ENCODE measurements at places on chromosomes 12 and 14.

DNA sequence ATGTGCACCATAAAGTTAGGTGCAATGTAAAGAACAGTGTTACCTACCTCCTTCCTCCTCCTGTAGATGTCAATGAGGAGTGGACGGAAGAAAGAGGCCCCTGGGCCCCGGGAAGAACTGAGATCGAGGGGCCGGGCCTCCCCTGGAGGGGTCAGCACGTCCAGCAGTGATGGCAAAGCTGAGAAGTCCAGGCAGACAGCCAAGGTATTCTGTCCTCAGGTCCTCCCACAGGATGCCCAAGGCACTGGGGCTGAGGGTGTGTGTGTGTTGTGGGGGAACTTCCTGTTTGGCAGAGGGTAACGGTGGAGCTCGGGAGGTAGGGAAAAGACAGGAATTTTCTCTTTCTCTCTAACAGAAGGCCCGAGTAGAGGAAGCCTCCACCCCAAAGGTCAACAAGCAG lies 6.4 kb downstream of the ATN1 start:
- DNase-seq = no peak

GRCh38 chr14:103141117-103141796 lies 18.0 kb downstream of the TNFAIP2 start:
- DNase-seq = no peak

DNA sequence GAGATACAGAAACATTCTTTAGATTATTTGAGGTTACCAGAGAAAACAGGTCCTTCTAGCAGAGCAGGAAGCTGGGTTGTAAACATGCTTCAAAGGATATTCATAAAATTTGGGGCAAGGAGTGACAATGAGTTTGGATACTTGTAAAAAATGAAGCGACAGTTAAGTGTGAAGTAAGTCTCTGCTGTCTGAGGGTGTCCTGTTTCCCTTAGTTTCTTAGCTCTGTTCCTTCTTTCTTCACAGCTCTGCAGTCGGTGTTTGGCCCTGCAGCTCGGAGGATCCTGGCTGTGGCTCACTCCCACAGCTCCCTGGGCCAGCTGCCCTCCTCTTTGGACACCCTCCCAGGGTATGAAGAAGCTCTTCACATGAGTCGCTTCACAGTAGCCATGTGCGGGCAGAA lies 10.8 kb downstream of the TMEM52B start:
- DNase-seq = no peak

- DNase-seq = no peak
Measured at GRCh38 chr12:45839917-45840316, 110.4 kb downstream of the ARID2 start.

DNA sequence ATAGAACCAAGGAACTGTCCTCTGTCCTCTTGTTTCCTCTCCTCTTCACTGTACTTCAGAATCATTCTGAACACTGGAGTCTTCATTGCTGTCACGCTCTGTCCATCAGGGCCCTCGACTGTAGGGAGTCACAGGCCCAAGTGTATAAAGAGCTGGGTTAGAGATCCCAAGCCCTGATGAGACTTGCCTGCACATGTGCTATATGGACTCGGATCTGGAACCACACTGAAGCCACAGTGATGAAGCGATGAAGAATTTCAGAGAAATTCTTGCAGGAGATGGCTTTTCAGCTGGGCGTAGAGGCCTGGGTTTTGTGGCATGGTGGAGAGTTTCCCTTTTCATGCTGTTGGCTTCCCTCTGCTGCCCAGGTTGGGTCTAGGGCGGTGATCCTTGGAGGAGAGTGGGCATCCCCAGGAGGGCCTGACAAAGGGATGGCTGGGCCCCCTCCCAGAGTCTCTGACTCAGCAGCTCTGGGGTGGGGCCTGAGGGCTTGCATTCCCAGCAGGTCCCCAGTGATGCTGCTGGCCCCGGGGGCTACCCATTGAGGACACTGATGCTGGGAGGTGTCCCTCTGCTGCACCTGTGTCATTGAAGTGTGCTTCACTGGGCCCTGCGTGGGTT lies 39.6 kb upstream of the YY1 start:
- DNase-seq = no peak

DNA sequence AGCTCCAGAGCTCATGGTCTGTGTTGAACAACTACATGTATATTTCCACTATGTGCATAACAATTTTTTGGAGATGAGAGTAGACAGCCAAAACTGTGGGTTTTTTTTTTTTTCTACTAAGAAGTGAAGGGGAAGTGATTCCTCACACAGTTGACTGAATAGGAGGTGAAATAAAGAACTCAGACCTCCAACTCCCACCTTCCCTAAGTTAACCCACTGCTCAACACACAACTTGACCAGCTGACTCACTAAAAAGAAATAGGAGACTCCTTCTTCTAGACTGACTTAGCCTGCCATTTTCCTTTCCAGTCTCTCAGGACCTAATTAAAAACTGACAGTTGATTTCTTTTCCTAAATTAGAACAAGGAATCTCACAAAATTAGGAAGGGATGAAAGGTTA lies 1.7 kb downstream of the M6PR start:
- no peak for DNase-seq

- DNase-seq = no peak
Measured at GRCh38 chr12:26187014-26187798, 8.2 kb upstream of the SSPN start.

- no peak for DNase-seq
Measured at GRCh38 chr14:67187826-67188225, 1.4 kb upstream of the GARIN2 start.

GRCh38 chr12:56520506-56520905 lies 1.1 kb upstream of the RBMS2 start:
- DNase-seq = no peak

GRCh38 chr14:95127531-95127911 lies 29.8 kb downstream of the DICER1 start:
- no peak for DNase-seq

DNA sequence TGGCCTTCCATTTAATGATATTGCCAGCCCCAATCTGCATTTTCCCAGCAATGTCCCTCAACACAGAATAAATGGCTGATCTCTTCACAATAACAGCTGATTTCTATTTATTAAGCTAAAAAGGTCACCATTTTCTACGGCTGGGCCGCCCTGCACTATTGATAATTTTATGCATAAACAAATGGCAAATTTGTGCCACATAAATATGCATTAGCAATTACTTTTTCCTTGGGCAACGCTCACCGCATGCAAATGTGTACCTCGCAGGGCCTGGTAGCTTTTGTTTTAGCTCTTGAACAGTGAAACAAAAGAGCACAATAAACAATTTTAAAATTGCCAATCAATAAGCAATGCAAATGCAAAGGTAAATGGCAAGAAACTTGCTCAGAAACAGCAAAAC lies 331.9 kb upstream of the SOX5 start:
- no peak for DNase-seq

DNA sequence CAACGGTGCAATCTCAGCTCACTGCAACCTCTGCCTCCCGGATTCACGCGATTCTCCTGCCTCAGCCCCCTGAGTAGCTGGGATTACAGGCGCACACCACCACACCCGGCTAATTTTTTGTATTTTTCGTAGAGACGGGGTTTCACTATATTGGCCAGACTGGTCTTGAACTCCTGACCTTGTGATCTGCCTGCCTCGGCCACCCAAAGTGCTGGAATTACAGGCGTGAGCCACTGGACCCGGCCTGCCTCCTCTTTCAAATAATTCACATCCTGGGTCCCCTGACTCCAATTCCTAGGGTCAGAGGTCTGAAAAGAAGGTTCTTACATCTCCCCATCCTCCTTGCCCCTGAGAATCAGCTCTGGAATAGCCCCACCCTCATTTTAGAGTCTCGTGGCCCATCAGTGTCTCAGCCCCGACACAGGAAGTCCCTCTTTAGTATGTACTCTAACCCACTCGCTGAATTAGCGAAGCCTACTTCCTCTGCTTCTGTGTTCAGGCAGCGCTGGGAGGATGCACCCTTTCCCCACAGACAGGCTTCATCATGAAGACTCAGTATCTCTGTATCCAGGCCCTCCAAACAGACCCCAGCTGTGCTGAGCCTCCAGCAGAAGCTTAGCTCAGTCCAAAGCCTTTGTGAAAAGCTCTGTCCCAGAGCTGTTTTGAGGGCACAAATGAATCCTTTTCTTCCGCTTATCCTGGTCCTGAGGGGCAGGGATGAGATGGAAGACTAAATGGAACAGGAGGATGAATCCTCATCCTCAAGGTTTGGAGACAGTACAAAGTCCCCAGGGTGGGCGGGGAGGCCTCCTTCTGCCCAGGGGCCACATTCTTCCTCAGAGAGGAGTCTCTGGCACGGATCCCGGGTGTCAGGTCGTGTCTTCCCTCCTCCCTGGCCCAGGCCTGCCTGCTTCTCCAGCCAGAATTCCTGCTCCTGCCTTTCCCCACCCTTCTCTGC lies 3.5 kb downstream of the LPAR5 start:
- no peak for DNase-seq

- DNase-seq = no peak
Measured at GRCh38 chr12:82600379-82600778, 86.3 kb upstream of the TMTC2 start.

- no peak for DNase-seq
Measured at GRCh38 chr12:15525441-15525840, 203.1 kb downstream of the PTPRO start.

- no peak for DNase-seq
Measured at GRCh38 chr12:12481631-12482030, 81.0 kb downstream of the DUSP16 start.

DNA sequence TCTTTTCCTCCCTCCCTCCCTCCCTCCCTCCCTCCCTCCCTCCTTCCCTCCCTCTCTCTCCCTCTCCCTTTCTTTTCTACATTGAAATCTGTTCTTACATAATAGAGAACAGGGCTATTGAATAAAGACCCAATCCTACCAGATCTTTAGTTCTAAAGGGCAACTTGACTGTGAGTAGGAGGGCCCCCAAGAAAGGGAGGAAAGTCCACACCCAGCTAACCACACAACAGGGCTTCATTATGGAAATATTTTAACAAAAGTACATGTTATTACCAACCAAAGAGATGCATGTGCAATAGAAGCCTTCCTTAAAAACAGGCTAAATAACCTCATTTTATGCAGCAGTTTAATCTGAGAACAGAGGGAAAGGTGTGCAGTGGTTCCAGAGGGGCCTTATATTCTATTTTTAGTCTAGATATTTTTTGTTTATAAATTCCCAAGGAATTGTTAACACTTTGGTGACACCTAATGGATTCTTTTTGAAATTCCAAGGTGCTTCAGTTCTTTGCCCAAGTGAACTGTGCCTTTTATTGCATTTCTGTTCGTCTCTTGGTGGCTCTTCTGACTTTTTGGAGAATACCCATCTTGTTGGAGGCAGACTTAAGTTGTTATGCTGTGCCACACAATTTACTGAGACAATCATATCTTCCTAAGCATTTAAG lies 63.0 kb downstream of the GNS start:
- no peak for DNase-seq

DNA sequence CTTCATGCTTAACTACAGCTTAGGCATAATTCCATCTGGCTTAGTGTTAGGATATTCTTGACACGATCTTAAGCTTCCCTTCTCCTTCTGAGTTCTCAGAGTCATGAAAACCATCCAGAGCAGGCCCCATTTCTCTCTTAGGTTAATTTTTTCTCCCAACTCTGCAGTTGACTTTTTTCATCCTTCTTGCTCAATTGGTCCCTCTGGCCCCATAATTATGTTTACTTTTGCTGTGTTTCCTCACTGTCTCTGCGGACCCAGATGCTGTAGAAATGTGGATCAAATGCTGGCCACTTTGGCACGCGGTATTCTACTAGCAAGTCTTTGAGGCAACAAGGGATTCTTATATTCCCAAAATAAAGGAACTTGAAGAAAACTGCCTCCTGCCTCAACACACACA lies 9.5 kb downstream of the TMEM132C start:
- DNase-seq = no peak

DNA sequence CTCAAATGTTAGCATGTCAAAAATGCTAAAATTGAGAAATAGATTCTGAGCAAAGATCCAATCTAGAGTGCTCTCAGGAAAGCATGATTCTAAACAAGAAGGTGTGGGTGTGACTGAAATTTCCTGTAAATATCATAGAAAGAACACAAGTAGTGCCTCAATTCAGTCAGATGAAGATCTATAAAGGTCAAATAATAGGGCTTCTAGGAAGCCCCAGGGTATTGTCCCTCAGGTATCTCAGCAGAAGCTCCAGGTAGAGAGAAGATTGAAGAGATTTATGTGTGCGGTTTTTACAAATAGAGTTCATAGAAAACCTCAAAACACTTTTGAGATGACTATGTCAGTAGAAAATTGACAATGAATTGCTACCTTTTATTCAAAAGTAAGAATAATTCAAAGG lies 13.0 kb downstream of the KLRD1 start:
- no peak for DNase-seq

DNA sequence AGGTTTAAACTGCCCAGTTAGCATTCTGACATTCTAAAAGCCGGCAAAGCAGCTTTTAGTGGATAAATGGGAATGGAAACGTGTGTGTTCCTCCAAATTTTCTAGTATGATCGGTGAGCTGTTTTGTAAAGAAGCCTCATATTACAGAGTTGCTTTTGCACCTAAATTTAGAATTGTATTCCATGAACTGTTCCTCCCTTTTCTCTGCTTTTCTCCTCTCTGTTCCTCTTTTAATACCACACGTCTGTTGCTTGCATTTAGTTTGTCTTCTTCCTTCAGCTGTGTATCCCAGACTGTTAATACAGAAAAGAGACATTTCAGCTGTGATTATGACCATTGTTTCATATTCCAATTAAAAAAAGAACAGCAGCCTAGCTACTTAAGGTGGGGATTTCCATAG lies 10.7 kb downstream of the DYRK2 start:
- no peak for DNase-seq

GRCh38 chr12:12008931-12009611 lies 61.7 kb upstream of the BCL2L14 start:
- DNase-seq = no peak

DNA sequence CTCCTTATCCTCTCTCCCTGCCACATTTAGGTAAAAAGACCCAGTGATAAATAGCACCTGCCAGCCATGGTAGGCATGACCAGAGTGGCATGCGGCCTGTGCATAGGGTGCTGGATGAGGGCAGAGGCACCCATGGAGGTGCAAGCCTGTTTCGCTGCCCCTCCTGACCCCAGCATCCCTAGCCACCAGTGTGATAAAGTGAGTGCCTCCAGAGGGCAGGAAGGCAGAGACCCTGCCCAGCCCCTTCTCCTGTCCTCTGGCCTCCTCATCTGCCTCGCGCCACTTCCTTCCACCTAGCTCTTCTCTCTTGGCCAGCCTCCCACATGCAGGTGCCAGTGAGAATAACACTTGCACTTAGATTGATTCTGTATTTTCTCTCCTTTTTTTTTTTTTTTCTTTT lies 108.3 kb upstream of the FUT8 start:
- DNase-seq = no peak

GRCh38 chr12:83575326-83575725 lies 888.6 kb downstream of the TMTC2 start:
- no peak for DNase-seq

DNA sequence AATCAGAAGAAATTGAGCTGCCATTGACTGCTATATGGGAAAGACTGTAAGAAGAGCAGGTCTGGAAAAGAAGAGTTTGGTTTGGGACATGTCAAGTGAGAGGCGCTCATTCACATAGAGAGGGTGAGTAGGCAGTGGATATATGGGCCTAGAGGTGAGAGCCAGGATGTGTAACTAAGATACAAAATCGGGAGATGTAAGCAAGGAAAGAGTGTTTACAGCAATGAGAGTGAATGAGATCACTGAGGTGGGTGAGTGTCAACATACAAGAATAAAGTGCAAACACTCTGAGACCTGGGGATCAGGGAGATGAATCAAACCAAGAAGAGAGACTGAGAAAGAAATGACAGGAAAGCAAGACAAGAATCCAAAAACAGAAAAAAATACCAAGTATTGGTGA lies 58.0 kb upstream of the RTRAF start:
- DNase-seq = no peak

Data from stimulated activated CD8-positive, alpha-beta memory T cell treated with anti-CD3 and anti-CD28 coated beads, Interleukin-2, amount 100 ng/mL, for 1 hour (primary cell).